ENCODE measurements at places on chromosomes 3 and 15.

DNA sequence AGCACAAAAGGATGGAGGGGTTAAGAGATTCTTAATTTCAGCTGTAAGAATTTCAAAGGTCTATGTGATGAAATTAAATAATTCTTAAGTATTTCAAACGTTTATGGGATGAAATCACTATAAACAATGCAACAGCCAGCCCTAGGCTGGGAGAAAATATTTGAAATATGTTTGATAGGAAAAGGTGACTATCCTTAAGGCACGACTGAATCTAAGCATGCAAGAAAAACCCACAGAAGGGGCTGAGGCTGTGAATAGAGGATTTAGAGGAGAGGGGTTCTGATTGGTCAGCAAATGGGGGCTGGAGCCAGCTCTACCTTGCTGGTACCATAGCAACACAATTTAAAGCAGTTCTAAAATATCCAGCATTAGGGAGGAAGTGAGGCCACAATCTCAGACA, 220.8 kb upstream of the ATP10A start:
- DNase-seq = no peak

GRCh38 chr3:194961149-194961548, 275.5 kb downstream of the FAM43A start:
- no peak for DNase-seq

GRCh38 chr3:146542179-146542578, 2.2 kb downstream of the PLSCR1 start:
- no peak for DNase-seq

- DNase-seq = no peak
Measured at GRCh38 chr15:48186271-48186670, 5.2 kb upstream of the CTXN2 start.

- no peak for DNase-seq
Measured at GRCh38 chr3:12499474-12499873, 15.2 kb downstream of the TSEN2 start.

DNA sequence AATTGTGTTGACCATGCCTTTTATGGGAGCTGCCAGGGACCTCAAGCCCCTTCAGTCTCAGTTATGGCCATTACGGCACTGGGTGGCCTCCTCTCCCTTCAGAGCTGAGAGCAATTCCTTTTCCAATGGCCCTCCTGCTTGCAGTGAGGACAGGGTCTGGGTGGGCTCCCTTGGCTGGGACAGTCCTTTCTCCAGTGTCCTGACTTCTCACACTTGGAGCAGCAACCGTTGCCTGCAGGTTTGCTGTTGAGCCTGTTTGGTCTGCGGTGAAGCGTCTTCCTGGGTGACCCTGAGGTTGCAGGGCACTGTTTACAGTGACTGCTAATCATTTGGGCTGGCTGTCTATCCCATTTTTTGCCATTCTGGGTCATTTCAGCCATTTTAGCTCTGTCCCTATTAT, 3.5 kb upstream of the CCDC80 start:
- no peak for DNase-seq

- no peak for DNase-seq
Measured at GRCh38 chr3:169914321-169914720, 2.9 kb downstream of the SAMD7 start.

DNA sequence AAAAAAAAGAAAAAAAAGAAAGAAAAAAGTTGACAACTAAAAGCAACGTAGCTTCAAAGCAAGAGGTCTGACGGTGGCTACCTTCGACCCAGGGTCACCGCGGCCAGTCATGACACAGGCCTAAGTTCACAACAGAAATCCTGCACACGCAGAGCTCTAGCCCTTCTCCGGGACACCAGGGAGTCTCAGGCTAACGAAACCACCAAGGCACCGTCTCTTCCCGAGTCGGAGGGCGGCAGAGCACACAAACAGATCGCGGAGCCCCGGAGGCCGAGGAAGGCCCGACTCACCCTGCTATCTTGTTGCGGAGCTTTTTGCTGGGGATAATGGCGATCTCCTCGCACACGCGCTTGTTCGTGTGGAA, 584 bp downstream of the RPS17 start:
- no peak for DNase-seq

- no peak for DNase-seq
Measured at GRCh38 chr3:3133500-3133899, 6.8 kb downstream of the TRNT1 start.

GRCh38 chr3:197734667-197735318, 1.9 kb downstream of the RUBCN start:
- no peak for DNase-seq

DNA sequence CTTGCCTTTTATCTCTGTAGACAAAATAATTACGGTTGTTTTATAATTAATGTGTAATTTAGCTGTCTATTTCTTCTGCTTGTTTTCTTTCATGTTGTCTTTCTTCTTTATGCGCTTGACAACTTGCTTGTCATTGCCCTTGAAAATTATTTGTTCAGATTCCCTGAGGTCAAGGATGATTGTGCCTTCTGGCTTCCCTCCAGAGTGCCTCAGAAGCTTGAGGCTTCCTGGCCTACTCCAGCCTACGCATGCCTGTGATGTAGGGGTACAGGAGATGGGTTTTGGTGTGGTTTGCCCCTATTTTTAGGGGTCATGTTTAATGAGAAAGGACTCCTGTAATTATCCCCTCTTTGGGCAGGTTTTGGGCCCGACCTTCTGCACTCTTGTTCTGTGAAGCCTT, 231.5 kb downstream of the SV2B start:
- no peak for DNase-seq

DNA sequence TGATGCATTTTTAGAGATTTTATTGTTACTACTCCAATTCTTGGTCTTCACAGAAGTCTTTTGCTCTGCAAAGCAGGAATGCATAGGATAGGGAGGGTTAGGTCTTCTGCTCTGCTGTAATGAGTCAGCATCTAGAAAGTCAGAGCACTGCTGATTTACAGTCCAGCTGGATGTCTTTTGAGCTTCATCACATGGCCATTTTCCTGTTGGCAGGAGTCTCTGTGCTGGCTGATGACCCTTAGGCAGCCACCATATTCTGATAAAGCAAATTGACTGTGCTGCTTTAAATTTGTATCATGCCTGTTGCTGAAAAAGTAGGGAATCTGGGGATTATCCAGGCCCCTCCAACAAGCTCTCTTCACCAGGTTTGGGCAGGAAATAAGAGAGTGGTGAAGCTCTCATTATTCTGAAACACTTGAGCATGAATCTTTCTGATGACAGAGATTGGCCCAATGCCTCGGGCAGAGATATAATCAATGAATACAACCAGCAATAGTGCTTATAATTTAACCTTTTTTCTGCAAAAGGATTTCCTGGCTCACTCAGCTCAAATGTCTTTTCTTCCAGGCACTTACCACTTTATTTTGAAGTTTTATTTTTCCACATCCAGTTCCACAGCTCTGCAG, 9.7 kb upstream of the CRBN start:
- DNase-seq = no peak

GRCh38 chr3:106013971-106014370, 145.2 kb upstream of the CBLB start:
- no peak for DNase-seq

DNA sequence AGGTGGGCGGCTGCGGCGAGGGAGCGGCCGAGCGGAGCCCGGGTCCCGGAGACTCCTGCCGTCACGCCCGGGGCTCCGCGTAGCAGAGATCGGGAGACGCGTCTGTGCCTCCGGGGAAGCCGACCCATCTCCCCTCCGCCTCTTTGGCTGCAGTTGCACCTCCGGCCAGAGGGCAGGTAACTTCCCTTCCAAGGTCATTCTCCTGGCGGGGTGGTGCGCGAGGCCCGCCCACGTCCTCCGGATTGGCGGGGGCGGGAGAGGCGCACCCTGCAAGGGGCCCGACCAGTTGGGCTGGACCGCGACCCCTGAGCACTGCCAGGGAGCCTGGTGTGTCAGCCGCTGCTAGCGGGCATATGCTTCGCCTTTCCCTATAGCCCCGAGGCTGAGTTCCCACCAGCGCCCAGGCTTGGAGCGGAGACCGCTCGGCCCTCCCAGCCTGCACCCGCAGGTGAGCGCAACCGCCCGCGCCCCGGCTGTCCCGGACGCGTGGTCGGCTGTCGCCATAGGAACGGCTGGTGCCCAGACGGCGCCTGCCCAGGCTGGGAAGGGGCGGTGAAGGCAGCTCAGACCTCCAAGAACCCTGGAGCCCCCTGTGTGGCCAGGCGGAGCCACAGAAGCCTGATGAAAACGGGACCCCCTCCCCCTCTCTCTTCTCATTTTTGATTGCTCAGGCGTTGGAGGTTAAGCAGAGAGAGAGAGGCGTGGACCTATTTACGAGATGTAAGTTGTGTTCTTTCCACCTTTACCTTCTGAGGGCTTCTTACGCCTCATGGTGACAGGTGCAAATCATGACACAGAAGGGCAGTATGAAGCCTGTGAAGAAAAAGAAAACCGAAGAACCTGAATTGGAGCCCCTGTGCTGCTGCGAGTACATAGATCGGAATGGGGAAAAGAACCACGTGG, 453 bp downstream of the ZDHHC23 start:
- no peak for DNase-seq

DNA sequence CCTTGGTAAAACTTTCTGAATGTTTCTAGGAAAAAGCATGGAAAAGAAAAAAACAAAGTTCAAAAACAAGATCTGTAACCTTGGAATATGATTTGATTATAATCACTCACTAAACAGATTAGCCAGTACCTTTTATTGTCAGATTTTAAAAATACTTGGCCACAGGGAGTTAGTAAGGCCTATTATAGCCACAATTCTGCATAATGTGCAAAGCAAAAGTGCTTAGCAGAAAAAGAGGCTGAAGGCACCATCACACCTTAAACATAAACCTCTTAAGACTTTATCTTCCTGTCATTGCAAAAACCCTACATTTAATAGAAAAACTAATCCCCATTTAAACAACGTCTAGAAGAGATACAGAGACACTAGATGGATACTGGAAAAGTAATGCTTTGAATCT, 41.8 kb downstream of the CHSY1 start:
- no peak for DNase-seq

GRCh38 chr3:129428007-129428375, 445 bp downstream of the EFCAB12 start:
- DNase-seq = no peak

GRCh38 chr3:45227946-45228345, 1.9 kb upstream of the TMEM158 start:
- no peak for DNase-seq

DNA sequence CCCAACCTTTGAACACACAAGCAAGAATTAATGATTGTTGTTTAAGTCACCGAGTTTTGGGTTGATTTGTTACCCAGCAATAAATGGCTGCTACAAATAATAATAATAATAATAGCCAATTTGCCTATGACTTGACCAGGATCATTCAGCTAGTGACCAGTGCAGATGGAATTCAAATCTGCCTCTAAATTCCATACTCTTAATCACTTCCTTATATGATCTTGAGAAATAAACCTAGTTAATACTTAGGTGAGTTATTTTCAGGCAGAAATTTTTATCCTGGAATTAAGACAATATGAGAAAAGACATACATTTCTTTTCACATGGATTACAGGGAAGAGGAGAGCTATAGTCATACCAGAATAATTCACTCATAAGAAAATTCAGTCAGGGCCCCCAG, 116.0 kb upstream of the GALNT15 start:
- DNase-seq = no peak

DNA sequence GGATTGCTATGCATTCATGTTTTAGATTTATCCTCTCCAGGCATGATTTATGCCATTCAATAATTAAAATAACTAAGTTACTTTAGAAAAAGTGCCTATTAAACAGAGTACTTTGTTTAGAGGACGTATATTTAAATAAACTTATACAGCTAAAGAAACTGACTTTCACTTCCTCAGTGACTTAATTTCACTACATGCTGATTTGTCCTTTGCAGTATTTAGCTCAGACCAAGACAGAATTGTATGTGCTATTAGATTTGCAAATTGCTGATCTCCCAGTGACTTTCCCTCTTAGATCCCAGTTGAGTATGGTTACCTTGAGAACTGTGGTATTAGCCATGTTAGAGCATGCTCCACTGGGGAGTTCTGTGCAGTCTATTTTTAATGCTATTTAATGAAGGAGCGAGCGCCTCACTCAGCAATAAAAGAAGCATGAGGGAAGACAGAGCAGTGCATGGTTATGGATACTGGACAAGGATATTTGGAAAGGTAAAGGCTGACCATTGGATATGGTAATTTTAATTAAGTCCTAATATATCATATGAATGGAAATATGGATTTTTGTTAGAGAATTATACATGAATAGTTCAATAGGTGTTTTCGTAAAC, 2.7 kb downstream of the ARPP21 start:
- DNase-seq = no peak

- no peak for DNase-seq
Measured at GRCh38 chr3:183427876-183428446, 458 bp downstream of the MCF2L2 start.

DNA sequence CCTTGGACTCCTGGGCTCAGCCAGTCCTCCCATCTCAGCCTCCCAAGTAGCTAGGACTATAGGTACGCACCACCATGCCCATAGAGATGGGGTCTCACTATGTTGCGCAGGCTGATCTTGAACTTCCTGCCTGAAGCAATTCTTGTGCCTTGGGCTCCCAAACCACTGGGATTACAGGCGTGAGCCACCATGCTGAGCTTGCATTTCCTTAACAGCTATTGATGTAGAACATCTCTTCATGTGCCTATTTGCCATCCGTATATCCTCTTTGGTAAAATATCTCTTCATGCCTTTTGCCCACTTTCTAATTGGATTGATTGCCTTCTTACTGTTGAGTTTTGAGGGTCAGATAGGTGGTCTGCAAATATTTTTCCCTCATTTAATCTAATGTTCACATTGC, 208.9 kb upstream of the TLE3 start:
- no peak for DNase-seq

DNA sequence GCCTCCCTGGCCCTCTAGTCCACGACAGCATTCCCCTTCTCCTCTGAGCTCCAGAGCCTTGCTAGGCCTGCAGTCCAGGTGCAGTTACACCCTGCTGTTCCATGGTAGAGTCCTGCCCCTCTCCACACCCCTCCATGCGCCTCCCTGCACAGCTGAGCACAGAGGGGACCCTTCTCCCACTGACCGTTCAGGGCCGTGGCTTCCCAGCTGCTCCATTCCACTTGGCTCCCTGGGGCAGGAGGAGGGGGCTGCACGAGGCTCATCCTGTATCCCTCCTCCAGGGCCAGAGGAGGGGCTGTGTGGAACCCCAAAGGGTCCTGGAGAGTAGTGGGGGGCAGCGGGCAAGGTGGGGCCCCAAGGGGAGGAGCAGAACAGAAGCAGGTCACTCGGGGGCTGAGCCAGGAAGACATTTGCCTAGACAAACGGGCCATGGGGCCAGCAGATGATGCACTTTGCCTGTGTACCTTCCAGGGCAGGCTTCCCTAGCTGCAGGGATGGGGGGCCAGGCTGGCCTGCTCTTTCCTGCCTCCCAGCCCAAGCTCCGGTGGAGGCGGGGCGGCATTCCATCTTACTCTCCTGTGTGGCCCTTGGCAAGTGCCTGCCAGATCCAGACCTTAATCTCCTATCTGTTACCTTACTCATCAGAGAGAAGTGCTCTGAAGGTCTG, 20.7 kb upstream of the GOLGA6C start:
- DNase-seq = no peak

All from T1000 (cell line).